ENCODE measurements at places on chromosomes 2 and 18.

- DNase-seq = no peak
Observed at GRCh38 chr2:128605931-128606330, 287.3 kb upstream of the HS6ST1 start.

DNA sequence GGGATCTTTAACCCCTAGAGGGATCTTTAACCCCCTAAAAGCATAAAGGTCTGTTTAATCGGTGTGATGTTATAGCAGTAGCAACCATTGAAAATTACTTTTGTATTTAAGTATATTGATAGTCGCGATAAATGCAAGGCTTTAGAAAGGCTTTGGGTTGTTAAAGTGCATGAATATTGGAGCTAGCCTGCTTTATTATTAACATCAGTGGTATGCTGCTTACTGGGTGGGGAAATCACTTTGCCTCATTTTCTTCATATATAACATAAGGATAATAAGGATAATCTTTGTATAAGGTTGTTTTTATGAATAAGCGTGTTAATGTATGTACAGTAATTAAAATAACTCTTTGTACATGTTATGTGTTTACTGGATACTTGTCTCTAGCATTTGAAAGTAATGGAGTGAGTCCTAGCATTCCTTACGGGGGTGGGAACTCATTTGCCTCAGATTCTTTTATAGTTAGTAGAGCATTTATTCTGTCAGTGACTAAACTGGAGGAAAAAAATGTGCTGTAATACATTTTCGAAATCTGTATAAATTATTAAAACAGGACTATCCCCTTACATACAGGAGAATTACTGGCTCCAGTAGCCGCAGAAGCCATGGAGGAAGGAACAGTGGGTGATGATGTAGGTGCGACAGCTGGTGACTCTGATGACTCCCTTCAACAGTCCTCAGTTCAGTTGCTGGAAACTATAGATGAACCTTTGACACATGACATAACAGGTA lies 122.2 kb downstream of the BIRC6 start:
- no peak for DNase-seq

- no peak for DNase-seq
Observed at GRCh38 chr18:10374636-10375293, 79.7 kb upstream of the APCDD1 start.

- no peak for DNase-seq
Observed at GRCh38 chr2:110934948-110935347, 185.8 kb upstream of the BCL2L11 start.

GRCh38 chr2:230312638-230313037 lies 14.4 kb upstream of the SP140L start:
- DNase-seq = no peak
